ENCODE measurements at places on chromosomes 2 and 18.

GRCh38 chr2:17752892-17753802, 463 bp downstream of the SMC6 start:
- peak; percentile 35 for DNase-seq

GRCh38 chr2:19078709-19079108, 279.7 kb downstream of the OSR1 start:
- no peak for DNase-seq

GRCh38 chr18:4284528-4284927, 170.6 kb downstream of the DLGAP1 start:
- no peak for DNase-seq

GRCh38 chr2:23092831-23093230, 292.1 kb upstream of the KLHL29 start:
- no peak for DNase-seq

- no peak for DNase-seq
Observed at GRCh38 chr18:36826556-36826955, 2.2 kb downstream of the TPGS2 start.

- no peak for DNase-seq
Observed at GRCh38 chr2:44291281-44292248, 16.3 kb downstream of the SLC3A1 start.

DNA sequence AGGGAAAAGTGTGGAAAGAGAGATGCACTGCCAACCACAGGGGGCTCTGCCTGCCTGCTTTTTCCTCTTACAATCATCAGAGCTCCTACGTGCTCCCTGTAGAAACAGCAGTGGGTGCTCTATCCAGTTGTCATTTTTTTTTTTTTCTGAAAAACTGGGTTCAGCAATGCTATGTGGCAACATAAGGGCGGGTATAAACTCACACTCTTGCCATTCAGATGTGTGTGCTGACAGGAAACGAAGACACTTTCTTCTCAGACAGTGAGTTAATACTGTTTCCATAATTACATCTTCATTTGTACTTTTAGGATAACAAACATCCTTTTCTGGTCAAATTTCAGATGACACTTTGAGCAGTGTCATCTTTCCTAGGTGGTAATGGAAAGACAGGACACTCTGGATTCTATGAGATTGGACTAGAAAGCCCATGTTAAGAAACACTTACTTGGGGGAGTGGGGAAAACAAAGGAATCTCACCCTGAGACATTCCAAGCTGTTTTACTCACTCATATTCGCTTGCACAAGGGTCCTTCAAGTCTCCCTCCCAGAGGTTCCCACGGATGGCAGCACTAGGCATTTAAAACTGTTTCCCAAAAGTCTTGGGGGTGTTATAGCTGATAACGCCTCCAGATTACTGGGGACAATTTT, 41.3 kb downstream of the CCDC93 start:
- no peak for DNase-seq

DNA sequence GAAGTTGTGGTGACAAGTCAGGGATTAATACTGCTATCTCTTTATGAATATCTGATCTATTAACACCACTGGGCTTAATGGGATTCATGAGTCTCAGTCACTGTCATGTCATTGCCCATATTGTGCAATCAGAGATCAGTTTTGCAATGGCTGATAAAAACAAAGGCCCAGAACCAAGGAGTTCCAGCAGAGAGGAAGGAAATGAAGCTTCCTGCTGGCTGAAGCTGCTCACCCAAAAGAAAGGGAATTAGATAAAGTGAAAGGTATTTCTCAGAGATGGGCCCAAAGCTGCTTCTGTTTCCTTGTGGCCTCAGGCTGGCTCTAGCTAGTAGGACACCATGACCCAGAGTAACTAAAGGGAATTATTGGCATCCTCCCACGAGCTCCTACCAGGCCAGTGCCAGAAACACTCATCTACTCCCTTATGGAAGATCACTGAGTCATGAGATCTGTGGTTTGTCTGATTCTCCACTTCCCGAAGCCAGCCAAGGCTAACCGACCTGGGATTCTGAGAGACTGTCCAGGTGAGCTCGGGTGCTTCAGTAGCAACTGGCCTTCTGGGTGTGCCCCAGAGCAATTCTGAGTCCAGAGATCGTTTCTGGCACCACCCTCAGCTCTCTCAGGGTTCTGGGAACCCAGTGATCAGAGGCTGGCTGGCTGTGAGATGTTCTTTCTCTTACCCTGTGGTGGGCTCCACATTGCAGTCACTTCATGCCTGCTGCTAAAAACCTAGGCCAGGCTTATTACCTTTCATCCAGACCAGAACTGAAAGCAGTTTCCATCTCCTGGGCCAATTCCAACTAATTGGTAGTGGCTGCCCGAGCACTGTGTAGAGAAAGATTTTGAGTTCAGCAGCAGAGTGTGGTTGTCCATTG, 129.5 kb upstream of the PELI1 start:
- no peak for DNase-seq

- no peak for DNase-seq
Observed at GRCh38 chr2:204005940-204006721, 69.6 kb downstream of the ICOS start.

DNA sequence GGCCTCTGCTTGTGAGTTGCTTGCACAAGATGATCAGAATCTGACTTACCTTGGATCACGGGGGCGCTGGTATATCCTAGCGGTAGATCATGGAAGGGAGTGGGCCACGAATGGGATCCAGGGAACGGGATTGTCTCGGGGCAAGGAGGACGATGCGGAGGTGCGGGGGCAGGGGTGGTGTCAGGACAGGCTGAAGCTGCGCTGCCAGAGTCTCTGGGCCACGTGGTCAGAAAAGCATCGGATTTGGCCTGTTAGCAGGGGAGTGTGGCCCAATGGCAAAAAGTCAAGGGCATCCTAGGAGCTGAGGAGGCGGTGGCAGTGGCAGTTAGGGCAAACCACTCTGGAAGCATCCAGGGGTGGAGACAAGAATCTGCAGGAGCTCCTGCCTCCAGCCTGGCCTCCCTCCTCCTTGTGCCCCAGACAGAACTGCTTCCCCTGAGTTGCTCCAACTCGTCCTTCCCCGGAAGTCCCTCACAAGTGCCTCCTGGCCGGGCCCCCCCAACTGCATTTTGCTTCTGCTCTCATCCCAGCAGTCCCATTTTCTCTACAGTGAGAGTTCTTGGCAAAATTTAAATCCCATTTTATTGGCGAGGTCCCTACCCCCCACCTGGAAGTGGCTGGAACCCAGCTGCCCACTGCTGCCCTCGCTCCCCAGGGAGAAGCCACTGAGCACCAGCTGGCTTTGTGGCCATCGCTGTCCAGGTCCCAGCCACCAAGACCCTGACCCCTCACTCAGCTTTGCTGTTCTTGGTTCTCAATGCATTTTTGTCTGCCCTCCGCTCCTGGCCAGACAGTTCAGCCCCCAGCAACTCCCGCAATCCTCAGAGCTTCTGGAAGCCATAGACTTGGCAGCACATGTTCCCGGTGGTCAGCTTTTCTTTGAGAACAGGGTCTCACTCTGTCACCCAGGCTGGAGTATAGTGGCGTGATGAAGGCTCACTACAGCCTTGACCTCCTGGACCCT, 5.6 kb upstream of the CCDC74B start:
- no peak for DNase-seq

- no peak for DNase-seq
Observed at GRCh38 chr2:122737429-122738077, 982.1 kb downstream of the TSN start.

DNA sequence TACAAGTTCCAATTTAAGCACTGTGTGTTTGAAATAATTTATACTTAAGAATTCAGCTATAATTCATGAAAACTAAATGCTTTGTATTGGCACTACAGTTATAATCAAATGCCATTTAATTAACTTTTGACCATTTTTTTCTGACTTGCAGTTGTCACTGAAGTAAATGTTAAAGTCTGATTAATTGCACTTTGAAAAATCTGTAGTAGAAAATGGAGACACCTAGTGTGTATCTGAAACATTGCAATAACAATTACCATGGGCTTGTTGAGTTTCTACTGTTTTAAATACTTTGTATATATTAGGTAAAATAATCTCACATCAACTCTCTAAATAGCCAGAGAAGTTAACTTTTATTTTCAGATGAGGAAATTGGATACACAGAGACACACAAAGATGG, 458.6 kb upstream of the FSIP2 start:
- no peak for DNase-seq

DNA sequence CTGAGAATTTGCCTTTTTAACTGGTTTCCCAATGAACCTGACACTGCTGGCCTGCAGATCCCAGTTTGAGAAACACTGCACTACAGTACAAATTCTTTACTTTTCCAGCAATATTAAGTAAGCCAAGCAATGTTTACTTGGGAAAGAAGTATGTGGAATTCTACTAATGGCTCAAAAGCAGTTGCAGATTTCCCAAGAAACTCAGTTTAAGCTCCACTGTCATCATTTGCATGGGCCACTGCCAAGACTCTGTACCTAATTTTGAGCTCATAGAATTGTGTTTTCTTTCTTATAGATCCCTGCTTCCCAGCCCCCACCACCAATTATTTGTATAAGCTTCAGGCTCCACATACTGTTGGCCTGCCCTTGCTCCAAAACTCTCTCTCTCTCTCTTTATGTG, 676.1 kb downstream of the RNF144A start:
- no peak for DNase-seq

GRCh38 chr2:11239666-11240462, 84.6 kb downstream of the SLC66A3 start:
- no peak for DNase-seq

DNA sequence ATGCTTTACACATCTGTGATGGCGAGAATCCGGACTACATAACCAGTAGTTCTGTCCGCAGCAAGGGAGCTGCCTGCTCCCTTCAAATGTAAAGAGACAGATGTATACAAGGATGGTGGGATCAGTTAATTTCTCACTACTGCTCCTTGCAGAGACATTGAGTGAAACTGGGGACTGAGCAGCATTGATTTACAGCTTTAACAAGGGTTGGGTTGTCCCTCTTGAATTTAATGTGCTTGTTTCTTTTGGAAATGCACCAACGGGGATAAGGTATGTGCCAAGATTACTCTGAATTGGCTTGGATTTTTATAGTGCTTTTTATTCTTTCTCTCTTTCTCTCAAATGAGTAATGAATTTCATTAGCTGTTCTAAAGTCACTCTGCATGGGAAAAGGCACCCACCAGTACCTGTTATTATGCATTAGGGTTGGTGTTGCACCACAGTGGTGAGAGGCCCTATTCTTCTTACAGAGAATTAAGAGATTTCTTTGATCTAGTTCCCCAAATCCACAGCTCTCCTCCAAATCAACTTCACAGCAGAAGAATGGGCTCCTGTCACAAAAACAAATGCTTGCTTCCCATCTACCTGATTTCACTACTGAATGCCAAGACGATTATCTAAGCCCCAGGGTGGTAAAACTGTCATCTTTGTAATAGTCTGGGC, 107.6 kb downstream of the DOCK10 start:
- no peak for DNase-seq

GRCh38 chr2:39497082-39497801, 60.2 kb upstream of the MAP4K3 start:
- DNase-seq = no peak

GRCh38 chr18:76604935-76605240, 109.8 kb upstream of the ZNF516 start:
- no peak for DNase-seq

GRCh38 chr2:6068429-6068828, 376.2 kb downstream of the SOX11 start:
- DNase-seq = no peak

DNA sequence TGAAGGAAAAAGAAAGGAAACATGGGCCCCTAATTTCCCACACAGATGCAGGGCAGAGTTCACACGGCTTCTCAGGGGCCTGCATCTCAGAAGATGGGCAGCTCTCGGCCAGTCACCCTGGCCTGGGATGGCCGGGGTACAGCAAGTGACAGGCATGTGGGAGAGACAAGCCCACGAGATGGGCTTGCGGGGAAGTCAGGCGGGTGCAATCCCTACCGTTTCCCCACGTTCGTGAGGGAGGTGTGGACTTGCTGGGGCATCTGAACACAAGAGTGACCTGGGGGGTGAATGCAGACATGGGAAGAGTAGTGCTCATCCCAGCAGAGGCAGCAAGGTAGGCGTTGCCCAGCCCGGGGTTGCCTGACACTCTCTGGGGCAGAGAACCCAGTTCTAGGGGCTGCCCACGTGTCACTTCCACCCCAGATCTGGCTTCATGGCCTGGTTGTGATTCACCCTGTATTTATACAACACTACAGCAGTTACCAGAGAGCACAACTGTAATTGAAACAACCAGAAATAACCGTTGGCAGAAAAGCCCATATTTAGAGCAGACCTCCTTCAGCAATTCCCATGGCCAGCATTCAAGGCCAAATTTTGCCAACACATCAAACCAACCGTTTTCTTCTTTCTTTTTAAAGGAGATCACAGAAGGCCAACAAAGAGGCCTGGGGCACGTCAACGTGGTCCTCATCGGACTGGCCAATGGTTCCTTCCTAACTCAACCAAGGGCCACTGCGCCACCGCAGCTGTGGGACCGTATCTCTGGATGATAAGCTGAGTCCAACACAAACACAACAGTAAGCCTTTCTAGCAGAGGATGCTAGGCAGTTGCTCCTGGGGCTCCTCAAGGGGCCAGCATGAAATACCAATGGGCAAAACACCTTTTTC, 58.4 kb downstream of the PARD6G start:
- no peak for DNase-seq

DNA sequence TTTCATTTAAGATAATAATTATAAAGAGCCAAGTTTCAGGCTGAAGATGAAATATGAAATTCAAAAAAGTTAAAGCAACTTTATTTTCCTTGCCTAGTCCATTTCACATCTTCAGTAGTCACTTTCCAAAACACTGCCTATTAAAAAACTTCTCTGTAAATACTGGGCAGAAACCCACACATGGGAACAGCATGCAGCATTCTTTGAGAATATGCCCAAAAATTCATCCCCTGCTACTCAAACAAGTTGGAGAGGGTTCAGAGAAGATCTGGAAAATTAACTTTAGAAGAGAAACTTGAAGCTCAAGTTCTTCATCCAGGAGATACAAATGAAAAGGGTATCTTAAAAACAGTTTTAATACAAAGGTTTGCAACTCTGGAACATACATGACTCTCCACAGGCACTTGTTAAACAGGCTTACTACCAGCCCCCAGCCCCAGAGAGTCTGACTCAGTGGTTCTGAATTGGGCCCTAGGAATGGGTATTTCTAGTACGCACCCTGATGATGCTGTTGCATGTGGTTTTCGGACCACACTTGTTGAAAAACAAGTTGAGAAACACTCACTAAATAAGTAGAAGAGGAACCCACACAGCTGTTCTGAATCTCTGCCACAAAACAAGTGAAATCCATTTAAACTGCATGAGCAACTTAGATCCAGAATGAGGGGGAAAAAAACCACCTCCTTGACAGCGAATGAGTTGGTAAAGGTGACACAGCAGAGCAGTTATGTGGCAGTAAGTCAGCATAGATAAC, 329.1 kb downstream of the SATB2 start:
- no peak for DNase-seq

GRCh38 chr2:19488009-19488691, 129.7 kb upstream of the OSR1 start:
- peak; percentile 30 for DNase-seq

Measured in stimulated activated CD4-positive, alpha-beta T cell treated with anti-CD3 and anti-CD28 coated beads, Interleukin-1b, Interleukin-23, amount 100 ng/mL, for 48 hours (primary cell).